Activated T-helper 1 cell treated with Interleukin-2 at 50 U/mL for 16 hours (primary cell): ENCODE measurements at places on chromosomes 1 and 21.

GRCh38 chr1:89363196-89363595, 663 bp upstream of the GBP6 start:
- DNase-seq: no peak

DNA sequence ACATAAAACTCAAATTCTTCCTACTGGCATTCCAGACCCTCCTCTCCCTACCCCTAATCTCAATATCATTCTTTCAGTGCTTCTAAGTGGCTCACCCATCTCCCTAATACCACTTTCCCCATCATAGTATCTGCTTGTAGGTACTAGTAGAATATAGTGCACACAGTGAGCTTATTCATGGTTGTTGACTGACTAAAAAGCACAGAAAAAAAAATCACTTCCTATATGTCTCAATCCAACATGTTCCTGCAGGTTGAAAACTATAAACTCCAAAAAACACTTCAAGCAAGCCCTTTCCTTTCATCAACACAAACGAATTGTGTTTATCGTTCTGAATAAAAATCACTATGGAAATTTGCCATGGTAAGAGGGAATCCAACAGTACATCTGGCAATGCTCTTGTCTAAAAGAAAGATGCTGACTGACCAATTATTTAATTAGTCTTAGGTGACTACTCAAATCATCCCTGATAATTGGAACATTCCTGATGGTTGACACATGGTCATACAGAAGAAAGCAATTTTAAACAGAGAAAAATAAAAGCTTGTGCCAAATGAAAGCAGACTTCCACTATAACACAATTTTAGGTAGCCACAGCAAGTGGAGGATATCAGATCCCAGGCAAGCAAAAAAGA, 87.1 kb downstream of the NDUFS5 start:
- DNase-seq: no peak

- DNase-seq: no peak
Measured at GRCh38 chr1:94463056-94463764, 45.0 kb downstream of the ABCD3 start.

GRCh38 chr21:26790296-26790695, 54.9 kb downstream of the ADAMTS1 start:
- DNase-seq: no peak

GRCh38 chr1:32470431-32470830, 5.6 kb downstream of the ZBTB8B start:
- DNase-seq: no peak

DNA sequence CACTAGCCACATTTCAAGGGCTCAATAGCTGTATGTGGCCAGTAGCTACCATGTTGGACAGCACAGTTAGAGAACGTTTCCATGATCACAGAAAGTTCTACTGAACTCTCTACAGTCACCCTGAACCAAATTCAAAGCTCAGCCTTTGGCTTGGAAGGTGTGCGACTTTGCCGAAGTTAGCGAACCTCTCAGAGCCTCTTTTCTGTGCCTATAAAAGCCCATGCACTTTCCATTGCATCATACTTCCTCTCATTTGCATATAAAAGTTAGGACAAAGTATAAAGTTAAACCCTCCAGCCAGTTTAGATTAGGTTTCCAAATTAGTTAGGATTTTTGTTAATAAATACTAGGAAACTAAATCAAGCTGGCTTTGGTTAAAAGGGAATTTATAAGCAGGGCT, 4.7 kb upstream of the SLC1A7 start:
- DNase-seq: no peak

DNA sequence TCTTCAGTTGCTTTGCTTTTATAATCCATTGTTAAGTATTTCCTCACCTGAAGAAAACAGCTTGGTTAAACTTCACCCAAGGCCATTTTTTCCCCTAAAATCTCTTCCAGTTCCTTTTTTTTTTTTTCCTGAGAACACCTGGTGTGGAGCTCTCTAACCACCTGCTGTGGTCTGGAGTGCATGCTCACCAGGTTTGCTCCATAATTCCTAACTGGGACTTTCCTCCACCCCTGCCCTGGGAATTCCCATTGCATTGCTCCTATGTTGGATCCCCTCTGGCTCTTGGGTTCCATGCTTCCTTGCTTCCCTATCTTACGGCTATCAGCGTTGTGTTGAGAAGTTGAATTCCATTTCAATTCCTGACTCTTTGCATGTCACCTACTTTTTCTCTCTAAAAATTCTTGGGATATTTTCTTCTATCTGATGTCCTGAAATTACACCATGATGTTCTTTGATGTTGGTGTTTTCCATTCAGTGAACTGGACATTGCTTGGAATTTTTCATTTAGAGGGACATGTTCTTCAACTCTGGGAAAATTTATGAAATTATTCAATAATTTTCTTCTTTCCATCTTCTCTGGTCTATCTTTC, 19.6 kb upstream of the DYRK1A start:
- no peak for DNase-seq

DNA sequence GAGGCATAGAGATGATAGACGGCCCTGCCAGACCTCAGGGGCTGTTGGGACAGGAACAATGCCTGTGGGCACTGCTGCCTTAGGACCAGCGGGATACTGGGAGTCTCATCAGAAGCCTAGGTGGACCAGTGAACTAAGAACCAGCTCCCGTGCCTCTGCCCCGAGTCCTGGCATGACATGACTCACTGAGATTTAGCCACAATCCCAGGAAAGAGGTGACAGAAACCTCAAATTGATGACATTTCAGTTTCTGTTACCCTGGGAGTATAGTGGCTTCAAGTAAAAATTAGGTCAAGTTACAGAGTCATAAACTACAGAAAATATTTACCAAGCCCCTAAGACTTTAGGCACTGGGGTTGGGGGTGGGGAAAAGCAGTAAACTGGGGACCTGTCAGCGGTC, 74.6 kb upstream of the GADD45A start:
- no peak for DNase-seq

- no peak for DNase-seq
Measured at GRCh38 chr1:239897458-239897857, 194.2 kb upstream of the FMN2 start.

DNA sequence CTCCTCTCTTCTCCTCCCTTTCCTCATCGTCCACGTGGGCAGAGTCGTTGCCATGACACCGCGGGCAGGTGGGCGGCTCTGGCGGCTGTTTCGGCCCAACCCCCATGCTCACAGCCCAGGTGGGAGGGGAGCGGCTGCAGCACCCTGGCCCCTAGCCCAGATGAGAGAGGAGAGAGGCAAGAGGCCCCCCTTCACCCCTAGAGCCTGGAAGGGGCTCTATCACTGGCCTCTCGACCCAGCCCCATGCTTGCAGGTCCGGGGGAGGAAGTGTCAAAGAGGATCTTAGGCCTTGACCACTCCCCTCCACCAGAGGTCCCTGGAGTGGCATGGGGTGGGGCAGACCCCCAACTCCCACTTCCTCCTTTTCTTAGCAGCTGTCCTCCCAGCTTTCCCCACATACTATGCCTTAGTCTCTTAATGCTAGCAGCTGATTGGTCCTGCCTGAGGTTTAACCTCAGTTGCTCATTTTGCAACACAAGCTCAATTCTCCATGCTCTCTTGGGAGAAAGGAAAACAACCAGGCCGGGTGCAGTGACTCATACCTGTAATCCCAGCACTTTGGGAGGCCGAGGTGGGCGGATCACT, 10.4 kb downstream of the DLGAP3 start:
- no peak for DNase-seq

DNA sequence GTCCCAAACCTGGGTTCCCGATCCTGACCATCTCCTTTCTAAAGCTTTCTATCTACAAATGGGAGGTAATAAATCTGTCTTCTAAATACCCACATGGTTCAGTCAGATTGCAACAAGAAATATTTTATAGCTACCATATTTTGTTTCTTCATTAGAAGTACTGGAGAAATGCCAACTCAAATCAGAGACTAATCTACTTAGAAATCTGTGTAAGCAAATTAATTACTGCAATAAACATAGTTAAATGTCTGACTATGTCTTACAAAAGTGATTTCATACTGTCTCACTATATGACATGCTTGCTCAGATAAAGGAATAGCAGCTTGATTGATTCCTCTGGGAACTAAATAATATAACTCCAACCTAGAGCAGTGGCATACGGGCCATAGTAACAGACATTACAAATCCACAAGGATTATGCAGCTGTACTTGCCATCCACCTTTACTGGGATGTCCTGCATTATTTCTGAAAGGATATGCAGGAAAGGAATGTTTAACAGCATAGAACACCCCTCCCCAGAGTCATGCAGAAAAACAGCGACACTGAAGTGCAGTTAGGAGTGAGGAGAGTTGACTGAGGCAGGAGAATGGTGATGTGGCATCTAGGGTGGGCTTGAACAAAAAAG, 80.3 kb downstream of the PCNX2 start:
- no peak for DNase-seq

GRCh38 chr21:27251752-27252151, 284.9 kb upstream of the ADAMTS5 start:
- no peak for DNase-seq

GRCh38 chr1:42037161-42037560, 116.0 kb upstream of the GUCA2B start:
- DNase-seq: no peak

GRCh38 chr1:110070671-110071242, at the start of gene ALX3:
Gene ALX3 (minus strand): TSS chr1:110070672. CDS start chr1:110070612, 60 bp downstream.
- no peak for DNase-seq

GRCh38 chr1:172745014-172745413, 86.1 kb downstream of the FASLG start:
- no peak for DNase-seq

DNA sequence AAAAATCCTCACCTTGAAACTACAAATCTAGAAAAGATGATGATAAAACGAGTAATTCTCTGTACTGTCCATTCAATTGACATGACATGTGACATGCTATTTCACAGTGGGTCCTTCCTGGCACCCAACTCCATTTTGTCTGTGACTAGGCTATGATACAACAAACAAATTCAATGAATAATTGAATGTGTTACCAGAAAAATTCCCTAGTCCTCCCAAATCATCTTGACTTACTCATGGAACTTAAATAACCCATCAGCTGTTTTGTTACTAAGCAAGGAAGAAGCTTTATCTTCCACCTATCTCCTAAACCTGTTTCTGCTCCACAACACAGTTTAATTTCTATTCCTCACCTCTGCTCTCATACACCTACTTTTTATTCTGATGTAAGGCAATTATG, 30.4 kb downstream of the B3GALNT2 start:
- DNase-seq: no peak

DNA sequence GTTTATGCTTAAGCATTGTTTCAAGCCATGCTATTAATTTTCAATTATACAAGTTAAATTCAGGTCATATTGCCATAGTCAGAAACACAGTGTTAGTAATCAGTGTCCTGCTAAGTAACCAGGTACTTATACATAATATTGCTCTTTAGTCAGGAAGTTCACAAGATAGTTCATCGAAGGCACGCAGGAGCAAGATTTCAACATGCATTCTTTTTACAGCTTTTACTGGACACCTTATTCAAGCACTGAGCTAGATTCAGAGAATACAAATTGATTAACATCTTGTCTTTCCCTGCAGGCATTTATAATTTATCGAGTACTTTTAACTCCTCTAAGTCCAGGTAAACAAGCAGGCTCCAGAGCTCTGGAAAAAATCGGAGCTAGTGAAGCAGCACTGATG, 202.3 kb upstream of the BRINP3 start:
- DNase-seq: no peak

DNA sequence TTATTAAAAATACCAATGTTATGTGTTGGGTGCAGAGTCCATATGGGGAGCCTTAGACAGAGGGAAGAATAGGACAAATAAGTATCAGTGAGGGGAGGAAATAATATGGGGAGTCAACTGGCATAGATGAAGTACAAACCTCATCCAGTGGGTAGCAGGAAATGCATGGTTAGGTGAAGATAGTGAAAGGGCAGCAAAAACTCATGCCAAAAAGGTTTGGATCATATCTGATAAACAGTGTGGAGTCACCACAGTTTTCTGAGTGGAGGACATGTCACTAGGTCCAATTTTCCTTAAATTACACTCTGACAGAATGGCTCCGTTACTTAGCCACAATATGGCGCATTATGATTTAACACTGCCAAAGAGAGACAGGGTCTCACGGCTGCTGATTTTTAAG, 10.3 kb downstream of the DUSP23 start:
- DNase-seq: no peak

DNA sequence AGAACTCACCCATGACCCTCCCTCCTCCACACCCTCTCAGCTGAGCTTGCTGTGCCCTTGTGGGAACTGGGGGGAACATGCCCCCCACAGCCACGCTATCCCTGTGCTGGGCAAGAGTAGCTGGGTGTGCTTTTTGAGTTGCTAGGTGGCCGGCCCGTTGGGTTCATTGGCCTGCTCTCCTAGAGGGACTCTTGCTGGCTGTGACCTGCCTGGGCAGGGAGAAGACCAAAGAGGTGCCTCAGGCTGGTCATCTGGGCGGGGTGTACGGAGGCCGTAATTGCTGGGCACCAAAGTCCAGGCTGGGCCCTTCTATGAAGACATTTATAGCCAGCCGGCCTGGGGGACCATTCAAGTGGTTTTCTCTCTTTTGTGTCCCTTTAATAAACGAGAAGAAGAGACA, 138.3 kb upstream of the ZBTB40 start:
- no peak for DNase-seq

DNA sequence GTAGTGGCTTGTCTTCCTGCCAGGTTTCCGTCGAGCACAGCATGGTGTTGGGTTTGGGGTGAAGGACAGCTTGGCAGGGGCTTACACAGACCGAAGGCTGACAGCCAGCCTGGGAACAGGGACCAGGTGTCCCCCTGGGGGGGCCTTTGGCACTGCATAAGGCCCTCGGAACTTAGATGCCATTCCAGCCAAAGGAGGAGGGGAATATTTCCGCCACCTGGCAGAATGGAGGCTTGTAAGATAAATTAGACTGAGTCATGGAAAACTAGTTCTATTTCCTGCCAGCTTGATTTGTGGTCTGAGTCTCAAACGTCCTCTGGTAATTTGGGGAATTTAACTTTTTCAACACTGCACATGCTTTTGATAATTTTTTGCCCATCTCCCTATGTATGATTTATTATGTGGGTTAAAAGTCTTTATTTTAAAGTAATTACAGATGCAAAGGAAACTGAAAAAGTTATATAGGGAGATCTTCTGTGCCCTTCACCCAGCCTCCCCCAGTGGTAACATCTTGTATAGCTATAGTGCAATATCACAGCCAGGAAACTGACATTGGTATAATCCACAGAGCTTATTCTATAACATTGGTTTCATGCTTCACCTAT, 11.5 kb upstream of the TMEM51 start:
- no peak for DNase-seq

- no peak for DNase-seq
Measured at GRCh38 chr1:150273311-150273710, 721 bp downstream of the C1orf54 start.

DNA sequence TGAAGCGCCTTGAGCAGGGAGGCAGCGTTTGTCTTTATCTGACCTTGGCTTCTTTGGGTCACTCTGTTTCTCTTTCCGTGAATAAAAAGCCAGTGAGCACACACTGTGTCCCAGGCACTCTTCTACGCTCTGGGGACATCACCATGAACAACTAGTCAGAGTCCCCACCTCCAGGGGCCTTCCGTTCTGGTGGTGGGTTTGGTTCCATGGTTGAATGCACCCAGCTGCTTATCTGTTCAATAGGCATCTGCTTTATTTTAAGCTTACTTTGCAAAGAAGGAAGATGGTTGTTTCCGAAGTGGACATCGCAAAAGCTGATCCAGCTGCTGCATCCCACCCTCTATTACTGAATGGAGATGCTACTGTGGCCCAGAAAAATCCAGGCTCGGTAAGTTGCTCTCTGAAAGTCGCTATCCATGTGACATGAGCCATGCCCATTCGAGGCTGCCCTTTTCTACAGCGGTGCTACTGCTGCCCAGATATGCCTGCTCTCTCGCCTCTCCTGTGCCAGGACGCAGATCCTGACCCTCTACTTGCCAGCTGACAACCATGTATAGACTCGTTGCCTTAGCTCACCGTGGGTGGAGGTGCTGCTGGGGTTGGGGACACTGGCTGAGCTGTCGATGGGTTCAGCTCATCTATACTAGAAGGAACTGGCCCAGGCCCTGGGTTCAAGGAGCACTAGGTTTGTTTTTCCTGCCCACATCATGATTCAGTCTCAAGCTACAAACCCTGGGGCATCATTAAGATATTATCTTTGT, 5.9 kb downstream of the MX1 start:
- DNase-seq: no peak
